Kidney (tissue), 22 donors: ENCODE measurements at places on chromosomes 4 and X.
A peak's percentile ranks its signal among the peaks of the same experiment; 100 is the strongest.

- no peak for DNase-seq
These were observed 85.4 kb downstream of the MAGEC1 start for GRCh38 chrX:141989134-141989533.

DNA sequence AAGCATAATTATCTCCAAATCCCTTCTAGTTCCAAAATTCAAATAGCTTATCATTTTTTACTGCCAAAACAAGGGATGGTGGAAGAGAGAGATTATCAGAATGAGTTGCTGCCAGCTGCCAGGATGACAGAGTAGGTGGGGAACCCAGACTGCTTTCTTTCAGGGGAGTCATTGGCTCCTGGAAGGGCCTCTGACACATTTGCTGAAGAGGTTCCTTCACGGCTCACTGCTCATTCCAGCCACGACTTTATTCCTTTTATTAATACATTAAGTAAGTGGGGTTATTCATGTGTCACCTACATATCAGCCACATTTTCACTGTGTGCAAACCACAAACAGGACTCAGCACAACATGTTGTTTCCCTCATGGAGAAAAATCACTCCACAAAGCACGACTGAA is 12.7 kb upstream of the SMIM43 start:
- DNase-seq, result no peak

DNA sequence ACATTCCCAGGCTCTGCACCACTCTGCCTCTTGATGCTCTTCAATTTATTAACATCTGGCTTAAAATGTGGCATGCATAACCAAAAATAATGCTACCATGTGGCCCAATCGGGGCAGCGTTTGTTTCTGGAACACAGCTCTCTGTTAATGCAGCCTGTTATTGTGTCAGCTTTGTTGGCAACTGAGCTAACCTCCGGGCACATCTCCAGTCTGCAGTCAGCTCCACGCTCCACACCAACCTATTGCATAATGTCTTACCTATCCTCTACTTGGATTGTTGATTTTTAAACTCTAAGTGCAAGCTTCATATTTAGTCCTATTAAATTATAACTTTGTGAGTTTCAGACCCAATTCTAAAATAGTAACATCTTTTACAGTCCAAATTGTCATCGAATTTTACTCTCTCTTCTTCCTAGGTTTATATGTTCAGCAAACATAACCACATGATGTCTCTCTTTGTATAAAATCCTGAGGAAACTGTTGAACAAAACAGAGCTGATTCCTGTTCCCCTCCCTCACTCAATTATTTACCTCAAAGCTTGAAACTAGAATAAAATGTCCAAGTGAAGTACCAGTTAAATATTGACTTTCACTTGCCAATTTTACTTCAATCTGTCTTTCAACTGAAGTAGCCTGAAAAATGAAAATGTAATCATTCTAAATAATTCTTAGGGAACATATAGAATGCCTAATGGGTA is 92.2 kb upstream of the RAPGEF2 start:
- no peak for DNase-seq

DNA sequence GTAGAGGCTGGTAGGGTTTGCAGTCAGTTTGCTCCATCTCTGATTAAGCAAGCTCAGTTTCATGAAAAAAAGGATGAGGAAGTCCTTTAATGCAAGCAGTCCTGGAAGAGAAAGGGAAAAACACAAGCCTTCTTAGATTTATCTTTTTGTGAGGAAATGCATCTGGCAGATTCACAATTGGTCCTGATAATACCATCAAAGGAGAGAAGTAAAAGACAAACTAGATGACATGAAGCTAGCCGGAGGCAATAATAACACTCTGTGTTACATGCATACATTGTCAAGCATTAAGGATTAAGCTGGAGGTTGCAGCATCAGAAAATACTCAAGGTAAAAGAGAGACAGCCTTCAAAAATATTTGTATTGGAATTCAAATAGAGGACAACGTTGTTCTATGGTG is 356.0 kb upstream of the TEX13C start:
- DNase-seq, result no peak

DNA sequence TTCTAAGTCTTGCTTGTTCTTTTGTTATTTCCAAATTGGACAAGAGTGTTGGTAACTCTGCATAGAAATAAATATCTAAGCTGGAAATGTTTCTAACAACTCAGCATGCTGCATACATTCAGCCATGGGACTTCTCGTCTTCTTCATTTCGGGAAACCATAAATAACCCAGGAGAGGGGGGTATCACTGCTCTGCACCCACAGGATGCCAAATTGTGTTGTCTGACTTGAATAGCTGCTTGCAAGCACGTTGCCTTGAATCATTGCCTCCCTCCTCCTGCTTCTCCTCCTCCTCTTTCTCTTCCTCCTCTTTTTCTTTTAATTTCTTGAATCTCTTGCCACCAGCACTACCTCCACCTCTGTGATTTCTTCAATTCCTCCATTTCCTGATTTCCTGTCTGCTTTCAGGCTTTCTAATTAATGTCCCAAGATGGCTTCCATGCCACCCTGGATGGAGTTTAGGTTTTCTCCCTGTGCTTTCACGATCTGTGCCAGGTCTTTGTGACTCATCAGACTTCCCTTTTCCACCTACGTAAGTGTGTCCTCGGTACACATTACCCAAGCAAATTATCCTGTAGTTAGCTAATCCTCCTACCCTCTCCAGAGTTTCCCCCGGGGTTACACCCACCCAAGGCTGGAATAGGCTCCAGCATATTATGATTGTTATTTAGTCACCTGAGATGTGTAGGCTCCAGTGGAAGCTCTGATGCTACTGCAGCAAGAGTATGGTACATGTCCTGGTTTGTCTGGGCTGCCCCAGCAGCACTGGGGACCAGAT is 122.6 kb upstream of the VCX3B start:
- no peak for DNase-seq

GRCh38 chr4:106258145-106259045 is 57.6 kb downstream of the TBCK start:
- DNase-seq, result no peak

GRCh38 chr4:65416891-65417290 is 253.4 kb downstream of the EPHA5 start:
- peak; percentile 3 for DNase-seq

DNA sequence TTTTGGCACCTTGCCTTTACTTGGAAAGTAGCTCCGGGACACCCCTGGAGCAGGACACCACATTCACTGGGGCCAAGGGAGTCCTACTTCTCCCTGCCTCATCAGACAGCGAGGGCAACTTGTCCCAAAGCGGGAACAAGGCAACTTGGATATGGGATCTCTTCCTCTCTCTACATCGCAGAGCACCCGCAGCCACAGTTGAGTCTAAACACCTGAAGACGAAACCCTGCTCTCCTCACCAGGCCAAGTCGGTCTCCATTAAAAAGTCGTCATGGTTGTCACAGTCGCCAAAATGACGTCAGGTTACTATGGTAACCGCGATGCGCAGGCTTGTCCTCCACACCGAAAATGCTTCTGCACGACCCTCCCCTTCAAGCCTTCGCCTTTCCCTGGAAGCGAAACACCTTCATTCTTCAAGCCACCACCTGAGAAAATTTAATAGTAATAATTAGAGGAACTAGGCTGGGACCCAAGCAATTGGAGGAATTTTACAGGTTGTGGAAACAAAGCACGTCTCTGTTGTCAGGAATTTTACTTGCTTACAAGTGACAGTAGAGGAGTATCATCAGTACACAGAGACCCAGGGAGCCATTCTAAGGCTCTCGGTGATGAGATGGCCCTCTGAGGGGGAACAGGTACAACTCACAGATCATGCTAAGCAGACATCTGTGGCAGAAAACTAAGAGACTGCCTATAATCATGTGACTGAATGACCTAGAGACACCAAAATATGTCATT is 30.5 kb upstream of the TCEAL4 start:
- peak; percentile 93 for DNase-seq

DNA sequence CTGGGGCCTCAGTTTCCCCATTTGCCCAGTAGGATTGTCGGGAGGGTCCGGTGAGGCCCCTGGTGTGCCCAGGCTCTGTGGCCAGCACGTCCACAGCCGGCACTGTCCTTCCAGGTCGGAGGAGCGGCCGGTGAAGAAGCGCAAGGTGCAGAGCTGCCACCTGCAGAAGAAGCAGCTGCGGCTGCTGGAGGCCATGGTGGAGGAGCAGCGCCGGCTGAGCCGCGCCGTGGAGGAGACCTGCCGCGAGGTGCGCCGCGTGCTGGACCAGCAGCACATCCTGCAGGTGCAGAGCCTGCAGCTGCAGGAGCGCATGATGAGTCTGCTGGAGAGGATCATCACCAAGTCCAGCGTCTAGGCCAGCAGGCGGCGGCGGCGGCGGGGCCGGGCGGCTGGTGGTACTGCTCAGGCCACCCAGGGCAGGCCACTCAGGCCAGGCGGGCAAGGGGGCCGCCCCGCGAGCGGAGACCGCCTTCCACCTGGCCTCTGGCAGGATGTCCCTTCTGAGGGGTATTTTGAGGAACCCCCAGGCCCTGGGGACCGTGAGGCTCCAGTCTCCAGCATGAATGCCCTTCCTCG is 6.7 kb downstream of the MSANTD1 start:
- peak; percentile 7 for DNase-seq

DNA sequence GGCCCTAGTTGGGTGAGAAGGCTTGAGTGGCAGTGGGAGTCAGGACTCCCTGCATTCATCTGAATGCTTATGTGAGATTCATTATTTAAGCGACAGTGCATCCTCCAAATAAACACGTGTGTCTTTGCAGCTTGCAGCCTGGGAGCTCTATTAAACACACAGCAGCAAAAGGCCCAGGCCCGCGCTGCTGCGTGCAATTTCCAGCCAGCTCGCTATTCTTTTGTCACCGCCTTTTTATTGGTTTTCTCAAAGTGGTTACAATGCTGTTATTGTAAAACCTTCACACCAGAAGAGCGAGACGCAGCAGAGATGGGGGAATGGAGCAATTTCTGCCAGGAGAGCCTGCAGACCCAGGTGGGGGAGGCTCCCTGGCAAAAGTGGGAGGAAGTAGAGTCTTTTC is 252.5 kb downstream of the BCOR start:
- no peak for DNase-seq

DNA sequence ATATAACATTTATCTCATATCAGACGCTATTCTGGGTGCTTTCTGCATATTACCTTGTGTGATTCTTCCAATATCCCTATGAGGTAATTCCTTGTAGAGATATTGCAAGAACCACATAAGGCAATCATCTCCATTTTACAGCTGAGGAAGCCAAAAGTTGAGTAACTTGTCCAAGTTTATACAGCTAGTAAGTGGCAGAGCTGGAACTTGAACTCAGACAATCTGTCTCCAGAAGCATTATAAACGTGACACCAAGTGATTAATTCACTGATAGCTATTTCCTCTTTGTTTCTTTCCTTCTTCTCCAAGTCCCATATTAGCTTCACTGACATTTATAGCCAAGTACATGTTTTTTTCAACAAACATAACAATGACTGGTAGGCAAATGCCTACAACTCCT is 7.3 kb downstream of the EMCN start:
- peak; percentile 50 for DNase-seq

- DNase-seq, result peak; percentile 21
These were observed 1.2 kb downstream of the CTSO start for GRCh38 chr4:155952501-155952901.

DNA sequence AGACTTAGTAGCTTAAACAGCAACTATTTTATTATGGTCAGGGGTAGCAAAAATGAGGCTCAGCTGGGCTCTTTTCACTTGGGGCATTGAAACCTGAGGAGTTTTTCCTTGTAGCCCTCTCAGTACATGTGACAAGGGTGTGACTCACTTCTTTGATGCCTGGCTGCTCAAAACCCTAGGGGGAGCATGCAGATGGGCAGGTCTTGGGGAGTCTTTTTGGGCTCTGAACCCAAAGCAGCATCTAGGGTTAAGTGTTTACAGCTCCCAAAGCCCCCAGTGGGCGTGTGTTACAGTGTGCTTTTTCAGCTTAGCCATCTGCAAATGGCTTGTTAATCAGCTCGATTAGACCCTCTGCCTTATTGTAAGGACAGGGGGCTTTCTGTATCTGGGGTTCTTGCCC is 1752.7 kb downstream of the PCDH7 start:
- no peak for DNase-seq

DNA sequence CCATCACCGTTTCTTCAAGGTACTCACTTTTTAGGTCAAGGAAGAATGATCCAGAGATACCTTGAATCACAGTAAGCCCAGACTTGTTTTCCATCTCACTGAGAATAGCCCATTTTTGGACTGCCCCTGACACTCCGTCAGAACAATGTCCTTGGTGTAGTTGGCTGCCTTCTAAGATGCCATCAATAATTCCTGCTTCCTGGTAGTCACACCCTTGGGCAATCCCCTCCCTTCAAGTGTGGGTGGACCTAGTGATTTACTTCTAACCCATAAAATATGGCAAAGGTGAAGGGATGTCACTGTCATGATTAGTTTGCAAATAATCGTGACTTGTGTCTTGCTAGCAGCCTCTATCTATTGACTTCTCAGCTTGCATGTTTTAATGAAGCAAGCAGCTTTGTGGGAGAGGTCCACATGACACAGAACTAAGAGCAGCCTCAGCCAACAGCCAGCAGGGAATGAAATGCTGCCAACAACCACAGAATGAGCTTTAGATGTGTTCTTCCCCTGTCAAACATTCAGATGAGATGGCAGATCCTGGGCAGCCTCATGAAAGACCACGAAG is 20.0 kb upstream of the KLHL34 start:
- no peak for DNase-seq

DNA sequence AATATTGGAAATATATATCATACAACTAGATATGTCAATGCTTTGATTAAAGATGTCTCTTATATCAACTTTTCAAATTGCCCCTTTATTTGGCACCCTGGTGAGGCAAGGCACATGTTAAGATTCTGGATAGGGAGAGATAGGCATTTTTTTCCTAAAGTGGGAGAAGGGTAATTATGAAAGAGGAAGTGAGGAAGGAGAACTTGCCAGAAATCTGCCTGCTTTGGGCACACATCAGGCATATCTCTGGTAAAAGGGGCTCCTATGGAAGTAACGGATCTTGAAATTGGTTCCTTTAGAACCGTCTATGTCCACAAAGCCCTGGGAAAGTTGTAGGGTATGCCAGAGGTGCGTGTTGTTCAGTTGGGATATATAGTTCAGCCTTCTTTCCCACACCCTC is 5.7 kb downstream of the IL15 start:
- DNase-seq, result no peak

DNA sequence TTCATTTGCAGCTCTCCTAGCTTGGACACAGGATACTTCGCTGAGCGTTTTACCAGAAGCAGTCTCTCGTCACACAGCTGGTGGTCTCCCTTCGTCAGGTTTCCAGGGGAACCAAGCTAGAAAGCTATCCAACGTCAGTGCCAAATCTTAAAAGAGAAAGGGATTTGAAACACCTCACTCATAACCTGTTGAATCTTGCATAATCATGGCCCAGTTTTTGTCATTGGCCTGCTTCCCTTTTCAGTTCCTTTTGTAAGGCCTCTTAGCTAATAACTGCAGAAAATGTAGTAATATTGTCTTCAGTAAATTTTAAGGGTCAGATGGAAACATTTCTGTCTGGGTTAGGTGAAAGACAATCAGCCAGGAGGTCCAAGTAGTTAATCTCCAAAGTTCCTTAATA is 22.0 kb downstream of the RAB39B start:
- no peak for DNase-seq
